Posterior cingulate gyrus (tissue), 11 donors: ENCODE measurements at places on chromosomes 2 and 18.

DNA sequence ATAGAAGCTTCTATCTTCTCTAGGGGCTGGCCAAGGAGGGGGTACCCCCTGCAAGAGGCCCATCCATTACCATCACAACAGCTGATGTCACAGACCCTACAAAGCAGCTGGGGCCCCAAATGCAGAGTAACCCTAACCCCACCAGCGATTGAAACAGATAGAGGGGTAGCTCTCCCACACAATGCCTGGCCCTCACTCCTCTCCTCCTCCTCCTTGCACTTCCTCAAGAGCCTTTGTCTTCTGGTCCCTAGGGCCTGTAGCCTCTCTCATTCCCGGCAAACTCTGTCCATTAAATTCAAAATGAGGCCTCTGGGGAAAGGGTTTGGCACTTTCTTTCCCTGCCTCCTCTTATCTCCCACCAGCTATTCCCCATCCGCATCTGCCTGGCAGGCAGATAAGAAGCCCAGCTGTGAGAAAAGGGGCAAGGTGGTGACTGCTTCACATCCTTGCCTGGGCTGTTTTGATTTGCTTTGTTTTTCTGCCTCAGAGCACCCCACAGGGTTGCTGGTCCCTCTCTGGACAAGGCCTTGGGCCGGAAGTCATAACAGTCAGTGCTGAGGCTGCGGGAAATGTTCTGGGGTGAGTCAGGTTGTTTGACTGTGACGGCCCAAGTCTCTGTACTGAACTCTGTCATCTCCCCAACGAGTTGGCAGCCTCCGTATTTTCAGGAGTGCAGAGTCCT lies 26.1 kb upstream of the CYP26B1 start:
- DNase-seq: no peak

- no peak for DNase-seq
Observed at GRCh38 chr2:141497272-141497671, 633.5 kb downstream of the LRP1B start.

DNA sequence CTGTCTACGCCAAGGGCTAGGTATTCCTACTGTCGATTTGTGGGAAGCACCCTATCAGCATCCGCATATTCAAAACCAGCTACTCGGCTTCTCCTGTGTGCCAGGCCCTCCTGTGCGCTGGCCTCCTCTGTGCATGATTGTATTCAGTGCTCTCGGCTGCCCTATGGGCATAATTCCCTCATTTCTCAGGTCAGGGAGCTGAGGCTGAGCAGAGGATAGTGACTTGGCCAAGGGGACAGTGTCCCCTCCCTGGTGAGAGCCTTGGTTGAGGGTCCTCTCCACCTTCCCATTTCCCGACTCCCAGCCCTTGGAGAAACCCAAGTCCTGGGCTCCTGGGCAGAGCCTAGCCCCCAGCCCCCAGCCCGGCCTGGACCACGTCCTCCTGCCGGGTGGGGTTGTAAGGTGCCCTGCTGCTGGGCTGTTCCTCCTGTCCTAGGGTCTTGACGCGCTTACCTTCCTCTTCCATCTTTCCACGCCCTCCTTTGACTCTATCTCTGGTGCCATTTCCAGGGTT lies 6.3 kb upstream of the HS6ST1 start:
- DNase-seq: no peak

- DNase-seq: no peak
Observed at GRCh38 chr18:73088445-73088844, 220.7 kb upstream of the NETO1 start.

GRCh38 chr2:71460595-71461303 lies 7.4 kb downstream of the DYSF start:
- no peak for DNase-seq

- DNase-seq: no peak
Observed at GRCh38 chr18:60189856-60190255, 182.7 kb downstream of the MC4R start.

GRCh38 chr18:22188559-22189267 lies 19.3 kb downstream of the GATA6 start:
- no peak for DNase-seq

GRCh38 chr2:109554758-109555157 lies 59.0 kb downstream of the SEPTIN10 start:
- no peak for DNase-seq

DNA sequence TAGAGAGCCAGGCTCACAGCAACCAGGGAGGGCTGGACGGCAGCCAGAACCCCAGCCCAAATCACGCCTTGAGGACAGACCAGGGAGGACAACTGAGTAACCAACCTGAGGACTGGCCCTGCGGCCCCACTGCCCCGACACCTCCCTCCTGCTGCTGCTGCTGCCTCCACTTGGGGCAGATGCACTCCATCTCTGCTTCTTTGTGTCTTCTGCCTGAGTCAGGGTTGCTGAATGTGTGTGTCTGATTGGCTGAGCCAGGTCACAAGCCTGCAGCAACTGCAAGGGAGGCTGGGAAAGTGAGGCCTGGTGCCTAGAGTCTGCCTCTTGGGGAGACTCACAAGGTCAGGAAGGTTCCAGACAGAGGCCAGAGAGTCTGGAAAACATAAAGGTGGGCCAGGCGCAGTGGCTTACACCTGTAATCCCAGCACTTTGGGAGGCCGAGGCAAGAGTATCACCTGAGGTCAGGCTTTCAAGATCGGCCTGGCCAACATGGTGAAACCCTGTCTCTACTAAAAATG lies 83.4 kb downstream of the ZFP36L2 start:
- DNase-seq: no peak

GRCh38 chr2:37877457-37878315 lies 47.4 kb upstream of the RMDN2 start:
- no peak for DNase-seq

DNA sequence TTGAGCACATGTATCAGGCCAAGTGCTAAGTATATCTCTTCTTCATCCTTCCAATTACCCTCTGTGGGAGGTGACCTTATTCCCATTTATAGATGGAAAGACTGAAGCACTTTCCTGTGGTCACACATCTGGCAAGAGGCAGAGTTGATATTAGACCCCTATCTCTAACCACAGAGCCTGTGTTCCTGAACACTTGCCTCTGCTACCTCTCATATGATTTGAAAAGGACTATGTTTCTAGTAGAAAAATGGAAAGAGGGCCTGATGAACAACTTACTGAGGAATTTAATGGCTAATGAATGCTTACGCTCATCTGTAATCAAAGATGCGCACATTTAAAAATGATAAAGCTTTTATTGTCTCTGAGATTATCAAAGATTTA lies 46.2 kb upstream of the DYNC2LI1 start:
- no peak for DNase-seq

GRCh38 chr2:42169874-42170521 lies 845 bp downstream of the EML4 start:
- no peak for DNase-seq

GRCh38 chr2:38026846-38027245 lies 49.1 kb downstream of the CYP1B1 start:
- DNase-seq: no peak

DNA sequence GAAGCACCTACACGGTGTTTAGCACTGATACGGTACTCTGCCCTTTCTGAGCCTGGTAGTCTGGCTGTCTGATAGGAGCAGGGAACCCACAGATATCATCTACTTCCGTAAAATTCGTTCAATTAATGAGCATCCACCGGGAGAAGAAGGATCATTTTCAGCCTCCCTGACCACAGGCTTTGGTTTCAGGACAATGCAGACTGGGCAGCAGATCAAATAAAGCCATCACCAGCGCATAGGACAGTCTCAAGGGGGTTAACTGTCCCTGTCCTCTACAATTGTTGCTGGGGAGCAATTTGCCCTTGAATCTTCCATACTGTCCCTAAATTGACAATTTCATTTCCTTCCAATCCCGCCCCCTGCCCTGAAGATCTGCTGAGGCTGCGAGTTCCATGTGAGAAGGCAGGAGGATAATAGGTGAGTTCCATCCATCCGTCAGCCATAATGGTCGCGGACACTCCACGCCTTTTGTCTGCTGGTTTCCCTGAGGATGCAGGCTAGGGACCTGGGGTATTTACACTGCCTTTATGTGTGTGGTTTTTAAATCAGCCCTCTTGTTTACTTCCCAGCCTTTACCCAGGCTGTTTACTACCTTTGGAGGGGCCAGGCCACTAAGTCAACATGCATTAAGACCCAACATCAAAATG lies 110.0 kb downstream of the MYCN start:
- no peak for DNase-seq

DNA sequence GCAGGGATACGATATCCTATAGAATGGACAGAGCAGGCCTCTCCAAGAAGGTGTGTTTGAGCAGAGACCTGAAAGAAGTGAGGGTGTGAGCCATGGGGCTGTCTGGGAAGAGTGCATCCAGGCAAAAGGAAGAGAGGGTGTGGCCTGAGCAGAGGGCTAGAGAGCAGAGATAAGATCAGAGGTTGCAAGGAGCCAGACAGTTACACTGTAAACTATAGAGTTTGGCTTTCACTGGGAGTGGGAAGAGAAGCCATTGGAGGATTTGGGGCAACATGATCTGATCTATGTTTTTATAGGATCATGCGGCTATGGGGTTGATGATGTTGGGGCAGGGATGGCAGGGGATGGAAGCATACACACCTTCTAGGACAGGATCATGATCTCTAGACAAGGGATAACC lies 124.1 kb upstream of the MAP3K20 start:
- DNase-seq: no peak

GRCh38 chr2:239181903-239182581 lies 218.8 kb downstream of the HDAC4 start:
- DNase-seq: no peak

DNA sequence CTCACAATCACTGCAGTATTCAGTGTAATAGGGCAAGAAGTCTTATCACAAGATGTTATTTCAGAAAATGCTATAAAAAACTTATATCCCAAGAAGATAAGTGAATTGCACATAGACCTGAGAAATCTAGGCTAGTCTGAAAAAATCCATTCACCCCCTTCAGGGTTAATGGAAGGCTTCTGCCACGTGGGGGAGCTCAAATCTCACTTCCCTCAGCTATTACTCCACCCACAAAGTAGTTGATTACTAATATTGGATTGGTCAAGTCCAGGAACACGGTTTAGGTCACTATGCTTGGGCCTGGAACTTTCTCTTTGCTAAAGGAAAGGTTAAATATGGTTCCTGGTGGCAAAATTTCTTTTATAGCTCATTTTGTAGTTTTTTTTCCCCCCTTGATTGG lies 51.2 kb upstream of the ADAM23 start:
- no peak for DNase-seq

GRCh38 chr2:32688541-32688940 lies 60.7 kb downstream of the TTC27 start:
- no peak for DNase-seq

DNA sequence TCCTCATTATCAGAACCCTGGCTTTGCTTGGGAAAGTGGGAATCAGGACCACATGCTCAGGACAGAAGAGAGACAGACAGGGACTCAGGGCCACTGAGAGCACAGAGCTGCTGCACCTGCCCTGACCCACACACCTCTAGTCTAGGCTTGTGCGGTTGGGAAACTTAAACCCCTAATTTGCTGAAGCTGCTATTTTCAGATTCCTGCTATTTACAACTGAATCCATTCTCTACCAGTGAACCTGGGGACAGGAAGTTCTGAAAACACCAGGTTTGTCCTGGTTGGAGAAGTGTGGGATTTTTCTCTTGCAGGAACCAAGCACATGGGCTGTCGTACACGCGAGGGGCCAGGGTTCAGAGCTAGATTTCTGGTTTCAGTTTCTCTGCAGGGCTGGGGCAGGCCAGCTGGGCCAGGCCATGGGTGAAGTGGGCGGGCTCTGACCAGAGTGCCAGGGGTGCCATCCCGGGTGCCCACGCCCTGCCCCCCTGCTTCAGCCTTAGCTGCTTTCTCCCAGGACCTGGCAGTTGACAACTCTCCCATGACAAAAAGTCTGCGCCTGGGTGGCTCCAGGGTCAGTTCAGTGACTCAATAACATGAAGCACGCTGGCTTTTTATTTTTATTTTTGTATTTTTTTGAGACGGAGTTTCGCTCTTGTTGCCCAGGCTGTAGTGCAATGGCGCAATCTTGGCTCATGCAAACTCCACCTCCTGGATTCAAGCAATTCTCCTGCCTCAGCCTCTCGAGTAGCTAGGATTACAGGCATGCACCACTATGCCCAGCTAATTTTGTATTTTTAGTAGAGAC lies 51.3 kb upstream of the SLC1A4 start:
- DNase-seq: no peak
